ENCODE measurements at places on chromosomes 7 and 10. TPM values are rescaled to one million over a fixed set of nuclear protein-coding genes. Genes with fewer than 3 reads are reported as not detected.

The TM9SF3 gene
- 80.3 TPM for total RNA-seq

- ATAC-seq, result peak; percentile 94
Measured at GRCh38 chr10:14782691-14783363, 8.1 kb upstream of the FAM107B start.

GRCh38 chr10:129719415-129719739, 244.7 kb downstream of the EBF3 start:
- no peak for ATAC-seq

- ATAC-seq, result no peak
Measured at GRCh38 chr7:76310102-76310957, 7.9 kb downstream of the HSPB1 start.

- ATAC-seq, result no peak
Measured at GRCh38 chr10:90168244-90168643, 466.9 kb downstream of the KIF20B start.

The TLL2 gene
- total RNA-seq, result not detected

DNA sequence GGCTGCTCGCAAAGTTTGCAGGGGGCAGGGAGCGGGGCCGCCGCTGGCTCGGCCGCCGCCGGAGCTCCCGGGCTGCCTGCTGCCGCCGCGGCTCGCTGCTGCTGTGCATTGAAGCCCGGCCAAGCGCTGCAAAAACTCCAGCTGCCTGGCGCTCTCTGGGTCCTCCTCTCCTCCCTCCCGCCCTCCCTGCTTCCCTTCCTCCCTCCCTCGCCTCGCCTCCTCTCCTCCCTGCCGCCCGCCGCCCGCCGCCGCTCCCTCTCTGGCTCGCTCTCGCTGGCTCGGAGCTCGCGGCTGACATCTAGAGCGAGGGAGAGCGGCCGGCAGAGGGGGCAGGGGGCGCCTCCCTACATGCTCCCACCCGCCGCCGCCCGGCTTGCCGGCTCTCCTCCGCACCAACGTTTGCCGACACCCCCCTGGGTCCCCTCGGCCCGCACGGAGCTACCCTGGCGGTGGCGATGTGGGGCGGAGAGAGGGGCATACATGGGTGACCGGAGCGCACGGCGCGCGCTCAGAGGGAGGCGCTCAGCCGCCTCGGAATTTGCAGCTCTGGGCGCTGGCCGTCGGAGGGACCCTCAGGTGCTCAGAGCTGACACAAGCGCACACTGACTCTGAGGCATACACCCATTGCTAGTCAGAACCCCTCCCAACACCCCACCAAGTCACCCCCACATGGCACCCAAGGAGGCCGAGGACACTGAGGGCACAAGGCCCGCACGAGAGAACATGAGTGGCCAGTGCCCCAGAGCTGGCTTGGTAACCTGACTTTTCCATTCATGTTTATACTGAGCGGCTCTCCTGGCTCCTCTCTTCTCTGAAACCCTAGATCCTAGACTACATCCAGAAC, 1.2 kb upstream of the PLXNA4 start:
- no peak for ATAC-seq

DNA sequence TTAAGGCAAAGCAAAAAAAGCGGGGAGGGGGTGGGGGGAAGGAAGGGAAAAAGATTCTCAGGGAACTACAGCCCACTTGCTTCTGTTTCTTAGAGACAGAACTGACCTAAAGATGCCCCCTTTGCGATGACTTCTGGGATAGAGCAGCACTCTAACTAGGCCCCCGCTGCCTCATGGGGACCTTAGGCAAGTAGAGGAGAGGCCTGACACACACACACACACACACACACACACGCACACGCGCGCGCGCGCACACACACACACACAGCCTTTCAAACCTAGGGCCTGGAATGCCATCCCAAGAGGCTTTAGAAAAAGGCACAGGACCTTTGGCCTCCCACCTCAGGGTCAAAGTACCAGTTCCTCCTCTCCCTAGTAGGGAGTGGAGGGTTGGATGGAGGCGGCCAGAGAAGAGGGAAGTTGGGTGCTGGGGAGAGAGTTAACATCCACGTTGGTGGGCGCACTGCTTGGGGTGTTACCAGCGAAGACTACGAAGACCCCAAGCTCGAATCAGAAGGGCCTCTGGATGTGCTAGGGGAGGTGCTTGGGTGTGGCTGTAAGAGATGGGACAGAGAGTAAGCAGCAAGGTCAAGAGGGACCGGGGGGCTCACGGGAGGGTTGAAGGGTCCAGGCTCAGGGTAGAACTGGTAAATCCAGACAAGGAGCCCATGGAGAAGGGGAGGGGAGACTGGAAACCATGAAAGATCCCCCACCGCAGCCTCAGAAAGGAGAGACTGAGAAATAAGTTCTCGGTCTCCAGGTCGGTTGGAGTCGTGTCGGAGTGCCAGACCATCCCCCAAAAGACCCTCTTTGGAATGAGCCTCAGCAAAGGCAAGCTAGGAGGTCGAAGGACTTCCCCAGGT, 1.2 kb upstream of the COL1A2 start:
- ATAC-seq, result no peak

The FKBP6 gene
- total RNA-seq, result not detected

The ZNF488 gene
- 0.08 TPM for total RNA-seq

DNA sequence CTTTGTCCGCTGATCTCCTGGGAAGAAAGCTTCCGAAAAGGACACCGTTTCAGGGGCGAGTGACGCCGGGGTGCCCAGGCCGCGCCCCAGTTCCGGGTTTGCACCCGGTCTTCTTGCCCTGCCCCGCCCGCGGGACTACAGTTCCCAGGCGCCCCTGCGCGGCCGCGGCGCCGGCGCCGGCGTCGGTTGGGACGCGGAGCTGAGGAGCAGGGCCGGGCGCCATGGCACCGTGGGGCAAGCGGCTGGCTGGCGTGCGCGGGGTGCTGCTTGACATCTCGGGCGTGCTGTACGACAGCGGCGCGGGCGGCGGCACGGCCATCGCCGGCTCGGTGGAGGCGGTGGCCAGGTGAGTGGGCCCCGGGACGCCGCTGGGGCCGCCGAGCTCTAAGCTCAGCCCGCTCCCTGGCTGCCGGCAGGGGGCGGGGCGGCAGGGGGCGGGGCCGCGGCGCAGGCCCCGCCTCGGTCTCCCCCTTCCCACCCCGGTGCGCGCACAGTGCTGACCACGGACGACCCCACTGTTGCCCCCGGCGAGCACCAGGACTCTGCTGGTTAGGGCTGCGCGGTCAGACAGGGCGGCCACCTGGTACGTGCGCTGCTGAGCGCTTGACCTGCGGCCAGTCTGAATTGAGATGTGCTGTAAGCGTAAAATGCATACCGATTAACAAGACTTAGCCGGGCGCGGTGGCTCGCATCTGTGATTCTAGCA, at the start of gene LHPP:
Gene LHPP, plus strand, starts transcription at position 182 of the 706 bp plus-strand sequence. Its CDS starts 40 bp downstream, at position 222.
- peak; percentile 99 for ATAC-seq

DNA sequence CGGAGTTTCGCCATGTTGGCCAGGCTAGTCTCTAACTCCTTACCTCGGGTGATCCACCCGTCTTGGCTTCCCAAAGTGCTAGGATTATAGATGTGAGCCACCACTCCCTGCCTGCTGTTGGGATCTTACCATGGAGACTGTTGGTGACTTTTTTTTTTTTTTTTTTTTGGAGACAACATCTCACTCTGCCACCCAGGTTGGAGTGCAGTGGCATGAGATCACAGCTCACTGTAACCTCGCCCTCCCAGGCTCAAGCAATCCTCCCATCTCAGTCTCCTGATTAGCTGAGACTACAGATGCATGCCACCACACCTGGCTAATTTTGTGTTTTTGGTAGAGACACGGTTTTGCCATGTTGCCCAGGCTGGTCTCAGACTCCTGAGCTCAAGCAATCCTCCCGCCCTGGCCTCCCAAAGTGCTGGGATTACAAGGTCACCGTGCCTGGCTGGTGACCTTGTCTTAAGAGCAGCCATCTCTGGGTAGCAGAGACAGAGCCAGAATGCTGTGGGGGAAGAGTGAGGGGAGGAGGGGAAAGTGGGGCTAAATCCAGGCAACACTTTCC, 25.7 kb upstream of the ASCC1 start:
- no peak for ATAC-seq

- no peak for ATAC-seq
Measured at GRCh38 chr7:16315280-16315679, 106.1 kb downstream of the CRPPA start.

GRCh38 chr7:56062382-56062781, 1.7 kb upstream of the SUMF2 start:
- ATAC-seq, result peak; percentile 33

The PARP12 gene
- total RNA-seq, result 17.4 TPM

GRCh38 chr10:11146402-11147171, 128.9 kb downstream of the CELF2 start:
- ATAC-seq, result no peak

DNA sequence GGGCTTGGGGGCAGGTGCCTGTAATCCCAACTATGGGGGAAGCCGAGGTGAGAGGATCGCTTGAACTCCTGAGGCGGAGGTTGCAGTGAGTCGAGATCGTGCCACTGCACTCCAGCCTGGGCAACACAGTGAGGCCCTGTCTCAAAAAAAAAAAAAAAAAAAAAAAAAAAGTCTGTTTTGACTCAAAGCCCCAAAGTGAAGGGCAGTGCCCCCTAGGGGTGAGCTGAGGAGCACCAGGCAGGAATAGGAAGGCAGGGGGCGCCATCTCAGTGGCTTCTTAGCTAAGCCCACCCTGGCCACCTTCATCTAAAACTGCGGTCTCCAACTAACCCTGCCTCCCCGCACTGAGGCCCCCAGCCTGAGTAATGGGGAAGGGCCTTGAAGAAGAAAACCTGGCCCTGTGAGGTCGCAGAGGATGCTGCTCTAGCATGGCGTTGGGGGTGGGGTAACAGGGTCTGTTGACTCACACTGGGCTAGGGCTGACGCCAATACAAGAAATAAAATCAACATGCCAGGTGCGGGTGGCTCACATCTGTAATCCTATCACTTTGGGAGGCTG, 9.8 kb downstream of the PODXL start:
- peak; percentile 14 for ATAC-seq

DNA sequence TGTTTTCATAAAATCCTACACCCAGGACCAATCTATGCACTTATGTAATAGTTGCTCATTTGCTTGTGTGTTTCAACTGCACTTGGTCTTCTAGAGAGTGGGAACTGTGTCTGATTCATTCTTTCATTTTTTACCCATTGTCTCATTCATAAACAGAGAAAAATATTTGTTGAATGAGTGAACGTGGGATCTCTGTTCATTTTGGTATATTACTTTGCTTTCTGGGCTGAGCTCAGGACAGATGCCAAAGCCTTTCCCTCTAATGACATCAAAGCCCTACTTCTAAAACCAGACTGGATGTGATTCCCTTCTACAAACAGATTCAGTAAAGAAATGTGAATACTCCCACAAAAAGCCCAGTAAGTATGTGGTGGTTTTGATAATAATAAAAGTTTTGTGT, 145.2 kb downstream of the ST7 start:
- peak; percentile 48 for ATAC-seq

- no peak for ATAC-seq
Measured at GRCh38 chr10:45071043-45071813, 70.5 kb downstream of the ZNF22 start.

DNA sequence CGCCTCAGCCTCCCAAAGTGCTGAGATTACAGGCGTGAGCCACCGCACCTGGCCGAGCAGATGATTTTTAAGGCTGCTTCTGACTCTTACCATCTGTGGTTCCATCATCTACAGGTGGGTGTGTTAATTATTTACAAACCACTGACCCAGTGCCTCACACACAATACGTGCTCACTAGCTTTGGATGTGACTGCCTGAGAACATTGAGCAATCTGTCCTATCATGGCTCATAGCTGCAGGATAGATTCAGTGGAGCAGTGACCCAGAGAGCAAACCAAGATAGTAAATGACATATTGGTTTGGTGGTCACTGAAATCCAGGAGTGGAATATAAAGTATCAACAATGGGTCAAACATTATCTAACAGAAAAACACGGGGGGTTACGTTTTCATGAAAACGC, 24.1 kb downstream of the GPAM start:
- no peak for ATAC-seq

- no peak for ATAC-seq
Measured at GRCh38 chr10:34094961-34095360, 720.1 kb downstream of the PARD3 start.

- no peak for ATAC-seq
Measured at GRCh38 chr10:117463545-117463920, 79.0 kb upstream of the EMX2 start.

GRCh38 chr10:86795353-86795752, 38.9 kb downstream of the BMPR1A start:
- no peak for ATAC-seq

The HOXA7 gene
- not detected for total RNA-seq

DNA sequence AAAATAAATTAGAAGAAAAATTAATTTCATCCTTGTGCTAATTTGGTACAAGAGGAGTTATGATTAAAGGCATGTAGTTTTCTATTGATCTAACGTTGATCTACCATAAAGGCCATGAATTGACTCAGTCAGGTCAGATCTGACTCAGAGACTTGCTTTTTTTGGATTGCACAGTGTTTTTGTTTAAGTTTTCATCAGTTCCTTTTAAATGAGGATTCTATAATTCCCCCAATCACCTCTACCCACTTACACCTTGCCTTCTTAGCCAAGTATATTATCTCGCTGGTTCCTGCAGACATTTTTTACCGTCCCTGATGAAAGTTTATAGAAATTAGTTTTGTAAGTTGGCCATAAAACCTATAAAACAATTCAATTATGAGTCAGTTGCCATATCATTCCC, 132.4 kb upstream of the PALS2 start:
- peak; percentile 64 for ATAC-seq

The CTNNA3 gene
- total RNA-seq, result not detected

DNA sequence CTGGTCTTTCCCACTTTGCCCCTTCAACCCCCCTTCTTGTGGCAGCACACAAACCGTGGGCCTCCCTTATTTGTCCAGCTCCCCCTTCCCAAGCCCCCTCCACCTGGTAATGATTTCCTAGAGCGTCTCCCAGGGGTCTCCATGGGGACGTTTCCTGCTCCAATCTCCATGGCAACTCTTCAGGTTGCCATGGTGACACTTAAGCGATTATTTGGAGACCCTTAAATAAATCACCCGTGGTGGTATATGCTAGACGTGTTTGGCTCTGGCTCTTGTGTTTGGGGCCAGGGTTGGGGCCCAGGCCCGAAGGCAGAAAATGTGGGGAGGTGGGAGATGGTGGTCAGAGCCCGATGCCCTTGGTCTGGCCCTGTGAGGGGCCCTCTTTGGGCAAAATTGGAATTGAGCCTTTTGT, 41.1 kb upstream of the DLG5 start:
- ATAC-seq, result no peak

GRCh38 chr7:98319176-98319575, 37.7 kb downstream of the BRI3 start:
- ATAC-seq, result no peak

GRCh38 chr7:902996-903395, 26.6 kb downstream of the GET4 start:
- no peak for ATAC-seq

DNA sequence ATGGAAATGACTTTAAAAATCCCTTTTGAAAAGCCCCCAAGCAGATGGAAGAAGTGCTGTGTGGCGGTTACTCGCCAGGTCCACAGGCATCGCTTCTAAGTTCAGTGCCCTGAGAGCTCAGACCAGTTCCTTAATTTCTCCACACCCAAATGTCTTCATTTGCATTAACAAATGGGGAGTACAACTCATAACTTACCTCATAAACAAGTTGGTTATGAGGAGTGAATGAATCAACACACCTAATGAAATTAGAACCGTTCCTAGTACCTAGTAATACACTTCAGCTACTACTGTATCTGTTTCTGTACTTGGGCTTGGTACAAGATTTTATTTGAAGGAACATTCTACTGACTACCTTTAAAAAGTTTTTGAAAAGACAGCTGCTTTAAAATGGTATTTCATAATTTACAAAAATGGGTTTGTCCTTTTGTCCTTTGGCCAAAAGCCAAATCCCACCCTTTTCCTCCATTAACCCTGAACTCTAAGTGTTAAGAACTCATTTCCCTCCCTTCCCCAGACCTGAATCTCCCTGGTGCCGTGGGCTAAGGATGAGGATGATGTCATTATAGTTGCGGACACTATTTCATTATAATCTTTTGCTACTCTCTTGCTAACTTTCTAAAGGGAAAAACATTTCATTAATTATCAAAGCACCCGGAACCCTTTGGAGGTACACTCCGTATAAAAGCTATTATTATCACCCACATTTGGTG, 221.5 kb upstream of the CELF2 start:
- no peak for ATAC-seq

Data from activated T-helper 17 cell treated with anti-CD3 and anti-CD28 coated beads, Interleukin-2, amount 50 U/mL, for 72 hours (primary cell).